Hypothalamus (tissue), 51 donors: ENCODE measurements at places on chromosomes 1 and 21.

GRCh38 chr1:152502496-152503180 is 8.0 kb upstream of the LCE5A start:
- DNase-seq = no peak

DNA sequence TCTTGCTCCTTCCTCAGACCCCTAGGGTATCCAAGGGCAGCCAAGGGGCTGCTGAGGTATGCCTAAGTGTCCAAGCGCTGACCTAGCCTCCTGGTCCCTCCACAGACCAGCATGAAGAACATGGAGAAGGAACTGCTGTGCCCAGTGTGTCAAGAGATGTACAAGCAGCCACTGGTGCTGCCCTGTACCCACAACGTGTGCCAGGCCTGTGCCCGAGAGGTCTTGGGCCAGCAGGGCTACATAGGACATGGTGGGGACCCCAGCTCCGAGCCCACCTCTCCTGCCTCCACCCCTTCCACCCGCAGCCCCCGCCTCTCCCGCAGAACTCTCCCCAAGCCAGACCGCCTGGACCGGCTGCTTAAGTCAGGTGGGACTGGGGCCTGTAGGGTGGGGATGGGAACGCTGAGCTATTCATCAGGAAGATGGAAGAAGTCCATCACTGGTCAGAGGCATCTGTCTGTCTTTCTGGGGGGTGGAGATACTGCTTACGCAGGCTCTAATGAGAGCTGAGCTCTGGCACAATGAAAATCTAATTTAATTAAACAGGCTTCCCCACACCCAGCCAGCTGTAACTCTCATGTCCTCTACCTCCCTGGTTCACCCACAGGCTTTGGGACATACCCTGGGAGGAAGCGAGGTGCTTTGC is 1.8 kb downstream of the TRIM46 start:
- no peak for DNase-seq

- DNase-seq = no peak
These were observed 1.1 kb downstream of the HOOK1 start for GRCh38 chr1:59815892-59816291.

DNA sequence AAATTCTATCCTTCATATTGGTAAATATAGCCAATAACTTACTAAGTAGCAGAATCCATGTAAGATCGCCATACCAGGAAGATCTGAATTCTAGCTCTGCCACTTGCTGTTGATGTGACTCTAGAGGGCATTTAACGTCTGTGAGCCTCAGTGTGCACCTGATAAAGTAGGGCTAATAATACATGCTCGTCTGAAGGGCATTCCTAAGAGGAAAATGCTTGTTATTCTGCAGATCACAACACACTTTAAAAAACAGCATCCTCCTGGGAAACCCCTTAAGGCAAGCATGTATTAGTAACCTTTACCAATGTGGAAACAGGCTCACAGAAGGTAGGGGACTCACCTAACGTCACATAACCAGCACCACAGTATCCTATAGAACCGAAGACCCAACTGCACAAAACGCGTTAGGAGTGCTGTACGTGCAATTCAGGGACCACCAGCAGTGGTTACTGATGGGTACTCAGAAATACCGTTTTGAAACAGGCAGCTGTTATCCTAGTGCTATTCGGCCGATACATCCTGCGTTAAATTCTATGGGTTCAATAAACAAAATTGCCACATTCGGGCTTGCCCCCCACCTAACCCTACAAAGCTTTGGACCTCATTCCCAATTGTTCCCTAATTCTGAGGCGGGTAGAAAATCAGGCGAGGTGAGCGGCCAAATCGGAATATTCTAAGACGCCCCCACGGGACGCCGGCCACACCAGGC is 758 bp downstream of the DEPDC1 start:
- no peak for DNase-seq

- no peak for DNase-seq
These were observed 114.0 kb downstream of the GREM2 start for GRCh38 chr1:240497908-240498307.

GRCh38 chr1:11138952-11139351 is 39.3 kb upstream of the EXOSC10 start:
- DNase-seq = no peak

DNA sequence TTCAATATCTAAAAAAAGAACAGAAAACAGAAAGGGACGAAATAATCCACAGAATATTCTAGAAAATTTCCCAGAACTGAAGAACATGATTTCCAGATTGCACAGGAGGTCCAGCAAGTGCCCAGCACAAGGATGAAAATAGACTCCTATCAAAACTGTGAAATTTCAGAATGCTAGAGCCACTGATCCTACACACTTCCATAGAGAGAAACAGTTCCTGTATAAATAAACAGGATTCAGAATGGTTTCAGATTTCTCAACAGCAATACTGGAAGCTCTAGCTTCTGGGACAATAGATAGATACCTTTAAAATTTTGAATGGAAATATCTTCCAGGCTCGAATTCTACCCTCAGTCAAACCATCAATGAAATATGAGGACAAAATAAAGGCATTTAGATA is 4.6 kb downstream of the TARBP1 start:
- DNase-seq = no peak

DNA sequence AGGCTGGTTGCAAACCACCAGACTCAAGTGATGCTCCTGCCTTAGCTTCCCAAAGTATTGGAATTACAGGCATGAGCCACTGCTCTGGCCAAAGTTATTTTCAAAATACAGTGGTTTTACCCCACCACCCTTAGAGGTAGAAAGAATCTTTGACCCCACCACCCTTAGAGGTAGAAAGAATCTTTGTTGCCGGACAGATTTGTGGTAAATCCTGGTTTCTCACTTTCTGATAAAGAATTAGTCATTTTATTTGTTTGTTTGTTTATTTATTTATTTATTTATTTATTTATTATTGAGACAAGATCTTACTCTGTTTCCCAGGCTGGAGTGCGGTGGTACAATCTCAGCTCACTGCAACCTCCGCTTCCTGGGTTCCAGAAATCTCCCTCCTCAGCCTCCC is 55.9 kb downstream of the NFIA start:
- no peak for DNase-seq

- no peak for DNase-seq
These were observed 2.8 kb downstream of the PHGDH start for GRCh38 chr1:119714583-119714982.

DNA sequence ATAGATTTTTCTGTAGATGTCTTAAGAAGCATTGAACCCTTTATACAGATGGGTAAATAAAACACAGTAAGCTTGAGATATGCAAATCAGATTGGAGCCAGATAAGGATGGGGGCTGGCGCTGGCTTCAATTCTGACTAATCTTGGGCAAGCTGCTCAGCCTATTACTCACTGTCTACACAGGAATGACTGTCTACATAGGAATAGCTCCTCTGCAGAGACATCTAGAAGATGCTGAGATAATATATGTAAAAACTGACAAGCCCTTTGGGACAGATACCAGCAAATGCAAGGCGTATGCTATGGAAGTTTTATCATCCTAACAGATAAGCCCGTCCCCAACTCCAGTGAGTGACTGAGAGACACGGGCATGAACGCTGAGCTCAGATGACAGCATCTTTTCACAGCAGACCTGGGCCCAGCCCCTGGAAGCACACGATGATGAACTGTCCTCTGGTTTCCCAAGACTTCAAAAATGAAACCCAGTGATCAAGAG is 1.7 kb downstream of the CLDN14 start:
- no peak for DNase-seq

- no peak for DNase-seq
These were observed 39.0 kb upstream of the RWDD3 start for GRCh38 chr1:95195046-95195445.

DNA sequence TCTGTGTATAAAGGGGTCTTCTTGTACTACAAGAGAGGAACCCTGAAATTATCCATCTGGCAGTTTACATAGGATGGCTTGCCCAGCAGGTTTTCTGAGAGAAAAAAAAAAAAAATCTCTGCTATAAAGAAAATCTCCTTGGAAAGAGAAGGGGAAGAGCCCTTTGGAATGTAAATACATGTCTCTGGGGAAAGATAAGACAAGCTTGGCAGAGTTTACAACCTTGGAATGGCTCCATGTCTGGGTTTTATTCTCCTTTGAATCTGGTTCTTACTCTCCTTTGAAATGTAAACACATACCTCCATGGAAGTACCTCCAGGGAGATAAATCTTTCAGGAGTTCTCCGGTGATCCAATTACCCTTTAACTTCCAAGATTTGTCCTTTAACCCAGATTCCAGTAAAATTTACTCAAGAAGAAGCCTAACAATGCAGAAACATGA is 45.1 kb upstream of the DNAH14 start:
- no peak for DNase-seq

- no peak for DNase-seq
These were observed 52.2 kb downstream of the TRAF5 start for GRCh38 chr1:211378844-211379243.

GRCh38 chr21:45741691-45742090 is 98.2 kb downstream of the PCBP3 start:
- DNase-seq = no peak

- no peak for DNase-seq
These were observed 1.4 kb downstream of the NIT1 start for GRCh38 chr1:161119092-161119903.

DNA sequence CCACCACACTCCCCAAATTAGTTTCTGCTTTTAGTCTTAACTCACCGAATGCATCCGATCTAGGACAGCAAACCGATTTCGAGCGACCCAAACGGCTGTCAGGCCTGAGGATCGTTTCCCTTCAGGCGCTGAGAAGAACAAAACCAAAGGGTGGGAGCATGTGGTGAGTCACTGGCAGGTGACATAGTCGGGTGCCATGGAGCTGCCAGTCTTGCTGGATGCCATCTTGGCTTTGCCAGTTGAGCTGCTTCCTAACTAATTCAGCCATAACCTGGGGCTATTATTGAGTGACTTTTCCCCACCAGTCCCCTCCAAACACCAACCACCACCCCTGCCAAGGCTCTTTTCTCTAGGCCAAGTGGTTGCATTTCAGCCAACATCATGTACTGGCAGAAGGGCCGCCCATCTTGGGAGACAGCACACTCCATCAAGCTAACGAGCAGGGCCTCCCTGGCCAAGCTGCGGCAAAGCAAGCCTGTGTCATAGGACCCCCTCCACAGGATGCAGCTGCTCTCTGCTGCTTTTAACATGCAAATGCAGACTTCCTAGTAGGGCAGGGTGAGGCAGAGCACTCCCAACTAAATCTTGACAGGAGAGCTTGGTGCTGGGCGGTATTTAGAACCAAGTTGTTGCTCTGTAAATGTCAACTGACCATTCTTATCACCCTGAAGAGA is 22.3 kb upstream of the PEX19 start:
- DNase-seq = no peak

GRCh38 chr1:203214871-203215270 is 14.6 kb downstream of the CHIT1 start:
- DNase-seq = no peak

GRCh38 chr1:185652348-185652747 is 81.8 kb upstream of the HMCN1 start:
- no peak for DNase-seq

GRCh38 chr1:225757927-225758656 is 19.5 kb upstream of the SRP9 start:
- no peak for DNase-seq

- DNase-seq = no peak
These were observed 319.2 kb downstream of the TPR start for GRCh38 chr1:186055846-186056245.

GRCh38 chr1:99850459-99851291 is 514 bp downstream of the AGL start:
- no peak for DNase-seq

GRCh38 chr1:248818505-248819374 is 7.0 kb downstream of the SH3BP5L start:
- DNase-seq = no peak

DNA sequence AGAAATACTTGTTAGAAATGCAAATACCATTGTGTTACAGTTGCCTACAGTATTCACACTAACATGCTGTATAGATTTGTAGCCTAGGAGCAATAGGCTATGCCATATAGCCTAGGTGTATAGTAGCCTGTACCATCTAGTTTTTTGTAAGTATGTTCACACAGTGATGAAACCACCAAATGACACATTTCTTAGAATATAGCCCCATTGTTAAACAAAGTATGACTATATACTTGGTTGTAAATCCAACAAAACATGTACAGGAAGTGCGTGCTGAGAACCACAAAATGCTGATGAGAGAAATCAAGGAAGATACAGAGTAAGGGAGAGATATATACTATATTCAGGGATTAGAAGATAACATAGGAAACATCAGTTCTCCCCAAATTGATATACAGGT is 92.2 kb downstream of the POU2F1 start:
- no peak for DNase-seq

DNA sequence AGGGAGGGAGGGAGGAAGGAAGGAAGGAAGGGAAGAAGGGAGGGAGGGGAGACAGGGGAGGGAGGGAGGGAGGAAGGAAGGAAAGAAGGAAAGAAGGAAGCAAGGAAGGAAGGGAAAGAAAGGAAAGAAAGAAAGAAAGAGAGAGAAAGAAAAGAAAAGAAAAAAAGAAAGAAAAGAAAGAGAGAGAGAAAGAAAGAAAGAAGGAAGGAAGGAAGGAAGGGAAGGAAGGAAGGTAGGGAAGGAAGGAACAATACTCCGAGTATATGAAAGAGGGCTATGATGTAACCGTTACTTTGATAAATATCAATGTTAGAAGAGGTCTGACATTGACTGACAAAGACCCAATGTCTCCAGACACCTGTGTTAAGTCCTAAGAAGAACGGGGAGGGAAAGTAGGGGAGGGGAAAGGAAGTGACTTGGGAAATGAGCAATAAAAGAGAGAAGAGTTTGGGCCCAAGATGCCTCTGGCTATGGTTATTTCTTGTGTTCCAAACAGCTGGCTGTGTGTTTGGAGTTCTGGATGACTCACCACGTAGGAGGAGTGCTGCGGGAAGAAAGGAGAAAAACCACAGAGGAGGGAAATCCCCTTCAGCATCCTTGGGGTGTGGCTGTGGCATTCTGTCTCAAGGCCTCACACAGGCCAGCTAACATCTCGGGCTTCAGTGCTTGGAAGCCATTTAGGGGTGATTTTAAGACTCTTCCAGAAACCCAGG is 37.0 kb upstream of the RXRG start:
- no peak for DNase-seq
